ENCODE measurements at places on chromosomes 7 and 10.

- DNase-seq, result no peak
These were observed 150.3 kb upstream of the CHST15 start for GRCh38 chr10:124243702-124244121.

DNA sequence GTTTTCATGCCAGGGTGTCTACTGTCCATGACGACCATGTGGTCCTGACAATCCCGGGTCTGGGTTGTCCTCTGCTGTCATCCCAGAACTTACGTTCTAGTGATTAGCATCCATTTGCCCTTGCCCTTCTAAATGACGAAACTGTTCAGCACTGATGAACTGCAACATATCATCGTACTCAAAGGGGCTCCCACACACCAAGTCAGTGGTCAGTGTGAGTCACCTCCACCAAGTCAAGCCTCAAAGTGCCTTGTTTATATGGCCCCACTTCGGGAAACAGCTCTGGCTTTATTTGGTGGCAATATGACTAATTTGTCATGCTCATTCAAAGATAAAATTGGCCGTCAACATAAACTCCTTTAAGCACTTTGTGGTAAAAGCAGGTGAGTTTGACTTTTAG, 110.7 kb downstream of the FRMD4A start:
- DNase-seq, result no peak

DNA sequence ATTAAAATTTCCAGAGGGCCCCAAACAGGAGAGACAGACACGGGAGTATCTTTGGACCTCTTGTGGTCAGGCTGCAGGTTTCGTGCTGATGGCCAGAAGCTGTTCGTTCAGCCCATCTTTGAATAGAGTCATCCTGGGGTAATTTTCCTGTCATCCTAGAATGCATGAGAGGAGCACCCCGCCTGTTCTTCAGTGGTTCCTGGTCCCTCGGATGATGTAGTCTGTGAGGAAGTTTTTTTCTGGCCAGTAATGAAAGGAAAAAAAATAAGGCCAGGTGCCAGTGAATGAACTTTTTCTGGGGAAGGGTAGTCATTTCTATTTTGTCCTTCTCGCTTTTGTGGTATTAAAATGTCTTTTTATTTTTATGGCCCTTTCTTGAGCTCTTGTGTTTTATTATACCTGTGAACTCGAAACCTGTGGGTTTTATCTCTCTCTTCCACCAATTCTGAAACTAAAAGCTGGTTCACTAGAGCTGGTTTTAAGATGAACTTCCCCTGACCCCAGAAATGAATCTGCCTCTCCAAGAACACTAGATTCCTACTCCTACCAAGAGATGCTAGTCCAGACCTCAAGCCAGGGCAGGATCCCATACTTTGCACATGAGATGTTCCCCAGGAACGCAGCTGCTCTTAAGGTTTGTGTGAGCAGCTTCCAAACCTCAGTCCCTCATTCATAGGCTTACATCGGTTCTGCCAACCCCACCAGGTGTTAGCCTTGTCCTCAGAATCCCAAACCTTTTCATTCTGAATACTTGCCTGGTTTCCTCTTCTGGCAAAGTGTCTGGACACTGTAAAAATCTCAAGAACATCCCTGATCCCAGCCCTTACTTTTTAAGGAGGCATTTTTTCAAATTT, 15.4 kb upstream of the MEST start:
- DNase-seq, result no peak

GRCh38 chr10:121418126-121418777, 180.0 kb downstream of the FGFR2 start:
- no peak for DNase-seq

GRCh38 chr7:90999989-91000979, 263.9 kb upstream of the FZD1 start:
- DNase-seq, result no peak

GRCh38 chr10:79079054-79079397, 10.3 kb downstream of the ZMIZ1 start:
- no peak for DNase-seq

- DNase-seq, result no peak
These were observed 169.2 kb upstream of the PLXNA4 start for GRCh38 chr7:132745510-132745909.

Measured in stimulated activated CD8-positive, alpha-beta memory T cell treated with anti-CD3 and anti-CD28 coated beads, Interleukin-2, amount 100 ng/mL, for 48 hours (primary cell).